ENCODE measurements at places on chromosomes 12 and 14.

GRCh38 chr12:5220835-5221234, 177.2 kb downstream of the KCNA5 start:
- DNase-seq = no peak

- DNase-seq = no peak
These were observed 53.5 kb downstream of the ADGRD1 start for GRCh38 chr12:131007031-131007739.

- DNase-seq = no peak
These were observed 225.0 kb downstream of the LRIG3 start for GRCh38 chr12:58695263-58695662.

- no peak for DNase-seq
These were observed 49.7 kb downstream of the DRAM1 start for GRCh38 chr12:101927036-101927435.

DNA sequence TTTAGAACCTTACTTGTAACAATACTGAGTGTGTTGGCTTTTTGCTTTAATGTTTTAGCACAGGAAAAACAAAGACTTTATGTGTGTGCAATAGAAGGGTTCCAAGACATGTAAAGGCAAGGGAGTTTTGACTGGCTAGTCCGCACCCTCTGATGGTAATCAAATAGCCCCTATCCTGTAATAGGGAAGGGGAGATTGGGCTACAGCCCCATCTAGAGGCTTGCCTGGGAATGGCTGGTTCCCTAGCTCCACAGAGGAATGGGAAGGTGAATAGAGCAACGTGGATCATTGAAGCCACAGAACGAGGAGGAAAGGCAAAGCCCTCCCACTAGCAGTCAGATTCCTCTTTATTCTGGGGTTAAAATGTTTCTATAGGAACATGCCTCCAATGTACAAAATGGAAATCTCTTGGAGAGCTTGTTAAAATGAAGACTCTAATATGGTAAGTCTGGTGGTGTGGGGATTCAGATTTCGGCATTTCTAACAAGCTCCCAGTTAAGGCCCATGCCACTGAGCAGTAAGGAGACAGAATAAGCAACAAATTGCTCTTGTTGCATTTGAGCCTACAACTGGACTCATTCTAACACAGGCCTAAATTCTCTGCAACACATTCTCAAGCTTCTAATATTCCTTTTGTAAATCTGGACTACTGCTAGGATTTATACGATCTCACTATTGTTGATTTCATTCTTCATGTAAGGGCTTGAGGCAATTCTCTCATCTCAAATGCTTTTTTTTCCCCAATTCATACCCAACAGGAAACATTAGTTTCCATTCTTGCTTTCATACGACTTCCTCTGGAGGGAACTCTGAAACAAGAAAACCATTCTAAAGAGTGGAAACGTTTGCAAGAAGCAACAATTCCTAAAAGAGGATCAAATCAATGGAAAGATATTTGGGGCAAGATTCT, 57.1 kb downstream of the NIN start:
- DNase-seq = no peak

GRCh38 chr12:38872156-38872555, 33.2 kb downstream of the CPNE8 start:
- no peak for DNase-seq

GRCh38 chr14:88911809-88912208, 87.4 kb downstream of the TTC8 start:
- DNase-seq = no peak

DNA sequence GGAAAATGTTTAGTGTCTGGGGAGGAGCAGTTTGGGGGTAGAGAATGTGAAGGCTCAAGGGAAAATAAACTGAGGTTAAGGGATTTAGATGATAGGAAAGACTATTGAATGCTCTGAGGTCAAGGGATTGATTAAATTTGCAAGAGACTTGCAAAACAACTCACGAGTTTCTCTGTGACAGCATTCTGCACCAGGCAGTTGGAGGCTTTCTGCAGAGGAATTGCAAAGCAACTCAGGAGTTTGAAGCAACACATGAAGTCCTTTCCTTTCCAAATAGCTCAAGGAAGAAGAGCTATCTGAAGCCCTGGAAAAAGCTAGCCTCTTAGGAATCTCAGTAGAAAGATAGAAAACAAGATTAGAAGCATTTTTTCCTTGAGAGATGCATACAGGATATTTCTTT, 23.9 kb downstream of the SLC7A8 start:
- no peak for DNase-seq

- no peak for DNase-seq
These were observed 151.0 kb downstream of the SRGAP1 start for GRCh38 chr12:63995512-63995911.

DNA sequence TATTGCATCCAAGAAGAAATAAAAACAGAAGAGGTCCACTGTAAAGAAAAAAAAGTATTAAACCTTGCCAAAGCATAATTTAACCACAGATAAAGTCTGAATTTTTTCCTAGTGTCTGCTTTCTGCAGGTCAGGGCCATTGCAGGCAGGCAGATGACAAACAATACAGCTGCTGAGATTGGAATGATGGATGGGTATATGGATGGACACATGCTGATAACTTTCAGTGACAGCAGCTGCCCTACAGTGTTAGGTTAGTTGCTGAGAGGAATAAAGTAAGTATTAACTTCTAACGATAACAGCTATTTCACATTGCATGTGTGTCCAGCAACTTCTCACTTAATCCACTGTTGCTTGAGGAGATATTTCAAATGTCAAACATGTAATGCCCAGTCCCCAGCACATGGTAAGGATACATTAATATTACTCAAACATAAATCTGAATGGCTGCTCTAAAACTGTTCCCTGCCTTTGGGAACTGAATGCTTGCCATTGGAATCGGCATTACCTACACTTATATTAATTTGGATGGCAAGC, 515.3 kb downstream of the RMST start:
- DNase-seq = no peak

DNA sequence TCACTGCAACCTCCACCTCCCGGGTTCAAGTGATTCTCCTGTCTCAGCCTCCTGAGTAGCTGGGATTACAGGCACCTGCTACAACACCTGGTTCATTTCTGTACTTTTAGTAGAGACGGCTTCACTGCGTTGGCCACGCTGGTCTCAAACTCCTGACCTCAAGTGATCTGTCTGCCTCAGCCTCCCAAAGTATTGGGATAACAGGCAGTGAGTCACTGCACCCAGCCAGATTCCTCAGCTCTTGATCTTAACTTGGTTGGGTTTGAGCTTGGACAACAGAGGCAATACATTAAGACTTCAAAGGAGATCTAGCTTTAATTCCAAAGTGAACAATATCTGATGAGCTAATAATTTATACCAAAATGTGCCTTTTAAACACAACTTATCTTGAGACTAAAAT, 5.6 kb downstream of the DAZAP2 start:
- no peak for DNase-seq

- DNase-seq = no peak
These were observed 1.6 kb downstream of the LRRC74A start for GRCh38 chr14:76827696-76828296.

DNA sequence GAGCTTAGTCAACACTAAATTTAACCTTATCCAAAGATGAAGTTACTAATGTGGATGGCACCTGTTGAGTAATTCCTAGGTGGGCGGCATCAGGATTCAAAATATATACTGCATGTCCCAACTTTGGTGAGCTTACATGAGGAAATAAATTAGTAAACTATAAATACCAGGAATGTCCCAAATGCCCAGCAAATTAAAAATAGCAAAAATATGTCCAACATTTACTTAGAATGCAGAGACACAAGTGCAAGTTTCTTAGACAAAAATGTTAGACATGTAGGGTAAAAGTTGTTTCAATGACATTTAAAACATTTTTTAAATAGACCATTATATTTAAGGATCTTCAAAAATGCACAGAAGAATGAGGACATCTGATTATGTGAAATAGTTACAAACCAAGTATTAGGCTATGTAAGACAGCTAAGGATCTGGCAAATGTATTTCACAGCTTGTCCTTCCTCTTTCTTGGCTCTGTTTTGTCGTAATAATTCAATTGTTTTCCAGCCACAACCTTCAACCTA, 115.9 kb downstream of the NAV3 start:
- no peak for DNase-seq

GRCh38 chr12:67222302-67222701, 46.9 kb upstream of the CAND1 start:
- DNase-seq = no peak

DNA sequence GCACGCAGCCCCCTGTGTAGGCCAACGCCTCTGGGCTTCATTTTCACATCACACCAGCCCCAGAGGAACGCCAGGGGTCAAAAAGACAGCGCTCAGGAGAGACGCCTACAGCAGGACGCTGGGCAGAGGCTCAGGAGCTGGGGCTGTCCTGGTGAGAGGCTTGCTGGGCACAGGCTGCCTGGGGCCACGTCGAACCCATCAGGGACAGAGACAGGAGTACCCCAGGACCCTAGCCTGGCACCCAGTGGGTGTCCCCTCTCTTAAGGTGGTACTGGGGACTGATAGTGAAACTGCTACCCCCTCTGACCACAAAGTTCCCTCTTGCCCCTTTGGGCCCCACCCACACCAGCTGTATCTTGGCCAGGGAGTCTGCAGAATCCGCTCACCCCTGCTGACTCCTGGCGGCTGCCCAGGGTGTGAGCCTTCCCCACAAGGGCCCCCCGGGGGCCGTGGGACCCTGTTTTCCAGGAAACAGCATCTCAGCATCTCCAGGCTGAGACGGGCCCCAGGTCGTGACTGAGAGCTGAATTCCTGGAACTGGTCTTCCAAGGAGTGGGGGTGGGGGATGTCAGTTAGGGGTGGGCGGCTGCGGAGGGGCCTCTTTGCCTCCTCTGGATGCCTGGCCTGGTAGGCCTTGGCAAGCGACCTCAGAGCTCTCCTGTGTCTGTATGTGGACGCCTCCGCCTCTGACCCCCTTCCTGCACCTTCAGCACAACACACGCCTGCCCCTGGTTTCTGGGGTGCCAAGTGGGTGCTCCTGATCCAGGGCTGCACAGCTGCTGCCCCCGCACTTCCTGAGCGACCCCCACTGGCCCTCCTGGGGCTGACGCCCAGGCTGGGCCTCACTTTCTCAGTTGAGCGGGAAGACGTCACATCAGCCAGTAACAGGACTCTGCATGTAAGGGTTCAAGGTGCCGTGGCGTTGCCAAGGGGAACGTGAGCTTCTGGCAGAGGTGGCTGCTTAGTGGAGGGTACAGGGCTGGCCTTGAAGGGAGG, 321.9 kb upstream of the RTL1 start:
- no peak for DNase-seq

DNA sequence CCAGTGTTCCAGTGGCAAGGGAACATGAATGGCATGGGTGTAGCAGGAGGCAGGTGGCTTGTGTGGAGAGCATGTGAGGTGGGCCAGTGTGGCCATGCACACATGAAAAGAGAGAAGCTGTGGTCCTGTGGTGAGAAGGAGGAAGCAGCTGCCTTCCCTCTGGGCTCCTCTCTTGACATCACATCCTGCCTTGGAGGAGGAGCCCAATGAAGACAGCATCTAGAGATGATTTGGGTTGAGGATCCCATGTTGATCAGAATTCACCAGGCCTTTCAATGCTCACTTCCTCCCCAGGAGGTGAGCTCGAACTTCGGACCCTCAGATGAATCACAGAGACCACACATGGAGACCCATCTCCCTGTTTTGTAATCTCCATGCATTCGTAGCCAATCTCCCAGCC, 82.6 kb downstream of the LRRC74A start:
- no peak for DNase-seq

- no peak for DNase-seq
These were observed 659 bp downstream of the PSMD9 start for GRCh38 chr12:121889274-121889624.

- no peak for DNase-seq
These were observed 33.5 kb downstream of the FZD10 start for GRCh38 chr12:130195776-130196175.

DNA sequence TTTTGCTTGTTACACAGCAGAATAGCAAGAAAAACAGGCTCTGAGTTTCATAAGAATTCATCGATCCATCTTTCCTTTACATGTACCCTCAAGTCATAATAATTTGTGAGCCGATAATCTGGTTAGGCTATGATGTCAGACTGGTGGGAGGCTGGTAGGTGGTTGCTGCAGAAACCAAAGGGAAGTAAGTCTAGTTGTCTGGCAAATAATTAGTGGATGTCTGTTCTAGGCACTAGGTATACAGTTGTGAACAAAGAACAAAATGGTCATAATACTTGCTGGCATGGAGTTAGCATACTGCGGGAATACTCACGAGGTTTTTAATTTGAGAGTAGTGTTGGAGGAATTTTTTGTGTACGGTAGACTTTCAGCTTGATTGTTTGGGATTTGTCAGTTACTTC, 8.8 kb downstream of the SUSD6 start:
- no peak for DNase-seq

DNA sequence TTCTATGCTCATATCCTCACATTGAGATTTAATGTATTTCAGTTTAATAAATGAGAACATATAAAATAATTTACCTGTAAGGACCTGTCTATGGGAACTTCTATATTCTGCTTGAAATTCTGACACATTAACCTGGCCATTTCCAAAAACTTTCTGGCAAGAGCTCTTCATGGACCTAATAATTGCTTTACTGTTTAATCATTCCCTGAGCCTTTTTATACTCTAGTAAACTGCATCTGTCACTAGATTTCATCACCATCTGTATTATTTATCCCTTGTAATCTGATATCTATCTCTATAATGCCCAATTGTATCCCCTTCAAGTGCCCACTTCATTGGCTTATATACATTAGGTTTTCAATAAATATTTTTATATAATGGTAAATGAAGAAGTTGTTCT, 327.7 kb downstream of the RAD51B start:
- DNase-seq = no peak

DNA sequence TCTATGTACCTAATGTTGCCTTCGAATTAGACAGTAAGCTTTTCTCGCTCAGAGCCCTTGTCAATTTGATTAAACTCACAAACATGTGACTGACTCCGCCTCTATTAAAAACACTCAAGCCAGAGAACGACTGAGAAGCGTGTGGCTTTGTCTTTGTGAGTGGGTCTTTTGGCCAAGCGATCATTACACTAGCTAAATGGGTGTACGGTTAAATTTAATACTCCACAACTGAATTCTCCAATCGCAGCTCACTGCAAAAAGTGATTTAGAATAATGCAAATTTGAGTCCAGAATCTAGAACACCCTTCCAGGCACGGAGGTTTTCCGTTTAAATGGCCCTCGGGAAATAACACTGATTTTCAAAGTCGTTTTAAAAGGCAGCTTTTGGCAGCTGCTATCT, 253.7 kb downstream of the EFCAB11 start:
- no peak for DNase-seq

DNA sequence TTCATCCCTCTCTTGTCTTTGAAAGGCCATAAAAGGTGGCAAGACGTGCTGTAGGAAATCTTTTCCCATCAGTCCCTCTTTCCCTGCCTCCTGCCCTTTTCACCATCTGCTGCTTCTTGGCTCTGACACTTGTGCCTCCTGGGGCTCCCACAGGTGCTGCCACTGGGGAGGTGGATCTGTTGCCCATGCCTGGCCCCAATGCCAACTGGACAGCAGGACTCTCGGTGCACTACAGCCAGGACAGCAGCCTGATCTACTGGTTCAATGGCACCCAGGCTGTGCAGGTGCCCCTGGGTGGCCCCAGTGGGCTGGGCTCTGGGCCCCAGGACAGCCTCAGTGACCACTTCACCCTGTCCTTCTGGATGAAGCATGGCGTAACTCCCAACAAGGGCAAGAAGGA, 6.5 kb downstream of the CLSTN3 start:
- no peak for DNase-seq

GRCh38 chr12:105740369-105740768, 398.4 kb downstream of the NUAK1 start:
- DNase-seq = no peak

- no peak for DNase-seq
These were observed 324.9 kb downstream of the NAV3 start for GRCh38 chr12:78155546-78155945.

All from caudate nucleus (tissue), 63 donors.